AG04449 (cell line): ENCODE measurements at places on chromosomes 7 and 10.

DNA sequence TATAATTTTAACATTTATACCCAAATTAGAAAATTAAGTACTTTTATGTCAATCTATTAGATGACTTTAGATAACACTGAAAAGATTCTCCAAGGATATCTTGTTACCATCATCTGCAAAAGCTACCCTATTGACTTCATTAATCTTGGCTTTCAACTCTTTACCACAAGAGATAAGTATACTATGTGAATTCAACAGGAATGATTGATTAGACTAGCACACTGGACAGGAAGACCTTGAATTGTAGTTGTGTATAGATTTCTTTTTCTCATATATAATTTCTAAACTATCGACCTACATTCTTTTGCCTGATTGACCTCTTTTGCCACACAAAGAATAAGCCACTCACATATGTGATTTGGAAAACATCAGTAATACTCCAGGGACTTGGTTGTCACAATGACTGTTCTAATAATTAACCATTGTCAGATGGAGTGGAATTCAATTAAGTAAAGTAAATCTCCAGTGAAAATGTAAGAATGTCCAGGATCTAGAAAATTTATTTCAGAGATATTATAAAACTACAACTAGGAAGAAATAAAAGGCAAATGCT is 1132.0 kb downstream of the SORCS1 start:
- no peak for DNase-seq

DNA sequence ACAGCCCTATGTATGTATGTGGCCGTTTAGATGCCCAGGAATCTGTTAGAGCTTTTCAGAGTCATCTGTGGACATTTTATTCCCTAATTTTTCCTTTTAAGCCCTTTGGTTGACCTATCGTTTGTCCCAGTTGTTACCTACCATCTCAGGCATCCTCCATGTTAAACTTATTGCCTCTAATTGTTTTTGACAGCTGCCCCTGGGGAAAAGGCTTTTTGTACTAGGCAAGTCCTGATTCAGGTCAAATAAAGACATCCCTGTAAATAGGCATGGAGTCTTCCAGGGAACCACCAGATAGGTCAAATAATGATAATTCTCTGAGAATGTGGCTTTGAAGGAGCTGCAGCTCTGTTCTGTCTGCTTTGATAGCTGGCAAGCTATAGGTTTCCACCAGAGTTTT is 87.7 kb upstream of the CYP26C1 start:
- no peak for DNase-seq

DNA sequence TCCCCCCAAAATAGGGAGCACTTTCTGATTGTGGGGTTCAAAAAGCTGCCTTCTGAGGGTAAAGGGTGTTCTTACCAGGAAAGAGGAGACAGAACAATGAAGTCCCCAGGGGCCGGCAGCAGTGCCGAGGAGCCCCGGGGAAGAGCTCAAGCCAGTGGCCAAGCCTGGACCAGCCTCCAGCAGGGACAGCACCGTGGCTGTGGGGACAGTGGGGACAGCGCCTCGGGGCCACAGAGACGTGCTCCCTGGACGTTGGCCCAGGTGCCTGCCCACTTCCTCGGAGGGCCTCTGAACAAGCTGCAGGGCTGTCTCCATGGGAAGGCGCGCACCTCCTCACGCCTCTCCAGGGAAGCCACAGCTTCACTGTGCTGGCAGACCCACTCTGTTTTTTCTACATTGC is 312.6 kb downstream of the PTPRN2 start:
- DNase-seq = no peak

- no peak for DNase-seq
These were observed 2.6 kb upstream of the ZNF503 start for GRCh38 chr10:75403939-75404814.

- no peak for DNase-seq
These were observed 30.0 kb downstream of the CLDN12 start for GRCh38 chr7:90433221-90433620.

DNA sequence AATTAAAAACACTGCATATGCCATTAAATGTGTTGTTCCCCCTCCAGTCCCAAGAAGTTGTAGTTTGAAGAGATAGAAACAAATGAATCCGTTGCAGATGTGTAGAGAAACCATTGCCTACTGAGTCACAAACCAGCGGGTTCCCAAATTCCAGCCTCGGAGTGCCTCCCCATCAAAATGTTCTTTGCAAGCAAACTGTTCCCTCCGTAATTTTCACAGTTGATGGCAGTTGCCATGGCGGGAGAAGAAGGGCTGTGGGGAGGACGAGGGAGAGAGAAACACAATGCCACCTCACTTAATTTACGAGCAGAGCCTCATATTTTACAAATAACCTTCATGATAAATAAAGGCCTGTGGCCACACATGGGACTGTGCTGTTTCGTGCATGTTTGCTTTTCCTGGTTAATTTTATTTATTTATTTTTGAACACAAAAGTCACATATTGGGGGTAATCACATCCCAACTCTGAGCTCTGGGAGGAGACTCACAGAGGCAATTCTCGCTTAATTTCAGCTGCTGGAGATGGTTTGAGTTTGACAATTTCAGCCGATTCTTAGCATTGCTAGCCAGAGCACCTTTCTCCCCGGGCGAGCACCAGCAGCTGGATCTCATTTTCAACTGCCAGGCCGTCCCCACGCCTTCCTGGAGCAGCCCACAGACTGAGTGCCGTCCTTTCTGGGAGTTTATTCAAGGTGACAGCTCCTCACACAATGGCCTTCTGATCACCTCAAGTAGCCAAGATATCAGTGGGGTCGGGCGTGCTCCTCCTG is 1084.2 kb downstream of the KCNMA1 start:
- no peak for DNase-seq

GRCh38 chr7:112212571-112212970 is 6.1 kb downstream of the ZNF277 start:
- DNase-seq = no peak

DNA sequence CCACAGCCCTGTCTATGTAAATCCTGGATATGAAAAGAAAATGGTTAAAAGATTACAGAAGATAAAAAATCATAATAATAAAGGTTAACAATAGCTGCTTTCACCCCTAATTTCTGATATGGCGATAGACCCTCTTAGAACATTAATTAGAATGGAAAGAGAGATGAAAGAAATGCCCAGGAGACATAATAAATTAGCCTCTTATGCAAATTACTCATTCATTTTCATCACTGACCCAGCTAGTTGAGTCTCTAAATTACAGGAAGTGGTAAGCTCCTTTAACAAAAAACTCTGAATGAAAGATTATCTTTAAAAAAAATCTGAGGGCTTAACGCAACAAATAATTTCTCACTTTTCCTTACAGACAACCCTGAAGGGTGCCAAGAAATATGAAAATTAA is 12.4 kb downstream of the GFRA1 start:
- DNase-seq = no peak

DNA sequence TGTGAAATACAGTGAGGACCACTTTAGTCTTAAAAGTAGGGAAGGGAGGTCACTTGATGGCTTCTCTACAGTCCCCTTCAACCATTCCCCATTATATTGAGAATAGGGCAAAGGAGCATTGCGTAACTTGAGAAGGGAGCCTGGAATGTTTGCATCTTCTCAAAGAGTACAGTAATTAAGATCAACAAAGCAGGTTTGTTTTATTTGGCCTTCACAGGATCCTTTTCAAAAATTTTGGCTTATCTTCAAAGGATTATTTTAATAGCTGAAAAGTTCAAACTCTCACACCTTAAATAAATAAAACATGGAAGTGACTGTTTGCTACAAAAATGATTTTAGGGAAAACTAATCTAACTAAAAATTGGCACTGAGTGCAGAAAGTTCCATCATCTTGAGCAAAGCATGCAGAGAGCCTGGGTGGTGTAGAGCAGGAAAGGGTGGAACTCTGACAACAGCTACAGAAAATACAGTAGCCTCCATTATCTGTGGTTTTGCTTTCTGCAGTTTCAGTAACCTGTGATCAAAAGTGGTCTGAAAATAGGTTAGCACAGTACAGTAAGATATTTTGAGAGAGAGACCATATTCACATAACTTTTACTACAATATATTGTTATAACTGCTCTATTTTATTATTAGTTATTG is 214.0 kb downstream of the MDFIC start:
- DNase-seq = no peak

DNA sequence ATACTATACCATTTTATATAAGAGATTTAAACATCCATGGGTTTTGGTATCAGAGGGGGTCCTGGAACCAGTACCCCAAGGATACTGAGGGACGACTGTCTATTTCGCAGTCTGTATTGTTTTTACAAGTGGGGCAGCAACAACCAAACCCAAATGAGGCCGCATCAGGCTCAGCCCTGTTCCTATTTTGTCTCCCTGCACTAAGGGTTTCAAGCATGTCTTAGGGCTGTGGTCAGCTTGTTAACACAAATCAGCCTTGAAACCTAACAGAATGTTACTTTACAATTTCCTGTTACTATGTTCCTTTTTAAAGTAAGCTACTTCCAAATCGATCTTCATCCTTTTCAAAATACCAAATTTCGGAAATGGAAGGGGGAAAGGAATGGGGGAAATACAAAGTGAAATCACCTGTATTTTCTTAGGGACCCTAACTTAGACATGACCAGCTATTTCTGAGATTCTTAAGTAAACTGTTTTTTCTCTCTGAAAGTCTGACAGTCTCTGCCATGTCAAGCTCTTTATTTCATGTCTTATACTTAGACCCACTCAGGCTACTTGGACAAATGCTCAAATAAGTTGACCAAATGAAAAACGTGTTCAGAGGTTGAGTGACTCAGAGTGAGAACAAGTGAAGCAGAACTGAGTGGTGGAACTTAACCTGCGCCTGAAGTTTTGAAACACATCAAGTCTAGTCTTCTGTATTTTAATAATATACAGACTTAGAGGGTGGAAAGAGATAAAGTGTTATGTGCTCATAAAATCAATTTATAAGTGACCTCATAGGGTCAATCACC is 75.8 kb downstream of the C1GALT1 start:
- DNase-seq = no peak

GRCh38 chr7:39613577-39613976 is 9.8 kb upstream of the RALA start:
- no peak for DNase-seq

- no peak for DNase-seq
These were observed 818.6 kb upstream of the IGFBP3 start for GRCh38 chr7:46739518-46740234.

DNA sequence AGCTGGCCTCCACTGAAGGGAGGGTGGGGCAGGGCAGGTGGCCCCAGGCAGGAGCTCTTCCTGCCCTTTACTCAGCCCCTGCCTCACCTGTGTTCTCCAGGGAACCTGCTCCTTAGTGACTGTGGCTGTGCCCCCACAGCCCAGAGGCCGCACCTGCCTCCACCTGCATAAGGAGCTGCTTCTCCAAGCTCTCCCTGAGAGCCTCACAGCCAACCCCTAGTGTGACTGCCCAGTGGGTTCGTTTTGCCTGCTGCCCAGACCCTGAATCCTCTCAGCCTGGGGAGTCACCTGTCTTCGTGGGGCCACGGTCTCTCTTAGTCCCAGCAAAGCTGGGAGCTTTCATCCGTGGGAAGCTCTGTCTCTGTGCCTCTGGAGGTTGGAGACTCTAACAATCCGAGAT is 94.4 kb downstream of the GLRX3 start:
- no peak for DNase-seq

DNA sequence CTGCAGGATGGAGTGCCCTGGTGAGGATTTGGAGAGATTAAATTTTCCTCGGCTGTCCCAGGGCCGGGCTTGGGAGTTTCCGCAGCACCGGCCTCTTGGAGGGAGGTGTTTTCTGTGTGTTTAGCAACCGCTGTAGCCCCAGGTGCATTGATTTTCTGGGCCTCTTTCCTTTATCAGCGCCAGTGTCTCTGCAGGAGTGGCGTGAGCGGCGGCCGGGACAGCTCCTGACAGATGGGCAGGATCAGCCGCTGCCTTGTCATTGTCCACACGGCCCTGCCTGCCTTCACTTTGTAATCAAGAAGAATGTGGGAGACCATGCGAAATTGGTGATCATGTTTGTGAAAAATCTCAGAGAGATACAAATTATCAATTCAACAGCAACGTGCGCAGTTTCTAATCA is 32.4 kb downstream of the NKX6-2 start:
- DNase-seq = no peak

- no peak for DNase-seq
These were observed 15.2 kb upstream of the LBX1 start for GRCh38 chr10:101244321-101245050.

DNA sequence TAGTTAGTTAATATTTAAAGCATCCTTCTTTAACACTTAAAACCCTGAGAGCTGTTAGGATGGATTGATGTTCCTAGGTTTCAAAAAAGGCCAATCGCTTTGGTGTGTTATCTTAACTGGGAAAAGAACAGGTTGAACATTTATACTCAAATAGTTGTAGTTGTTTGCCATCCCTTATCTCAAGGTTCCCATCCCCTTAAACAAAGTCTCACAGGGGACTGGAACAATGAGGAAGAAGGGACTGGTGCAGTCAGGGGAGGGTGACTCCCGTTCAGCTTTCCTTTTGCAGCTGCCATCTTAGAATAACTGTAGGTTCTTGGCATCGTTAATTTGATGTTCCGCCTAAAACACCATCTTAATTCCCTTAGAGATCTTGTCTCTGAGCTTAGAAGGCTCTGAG is 2.6 kb upstream of the KBTBD2 start:
- no peak for DNase-seq
